ENCODE measurements at places on chromosomes 11 and 22.

DNA sequence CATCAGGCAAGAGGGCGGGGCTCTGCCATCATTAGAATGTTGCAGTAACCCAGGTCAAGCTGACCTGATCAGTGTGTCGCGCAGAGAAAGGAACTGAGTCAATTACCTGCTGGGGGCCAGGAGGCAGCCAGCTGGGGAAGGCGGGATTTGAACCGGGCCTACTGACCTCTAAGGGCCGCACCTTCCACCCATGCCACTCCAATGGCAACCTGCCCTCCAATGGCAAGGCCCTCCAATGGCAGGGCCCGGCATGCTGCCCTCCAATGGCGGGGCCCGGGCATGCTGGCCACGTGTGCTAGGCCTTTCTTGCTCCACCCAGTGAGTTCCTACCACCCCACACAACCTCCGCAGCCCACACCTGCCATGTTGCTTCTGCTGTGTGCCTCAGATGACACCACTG, 407.6 kb downstream of the CTTN start:
- no peak for DNase-seq

GRCh38 chr11:12005476-12005875, 3.0 kb downstream of the DKK3 start:
- peak; percentile 39 for DNase-seq

- DNase-seq = no peak
Measured at GRCh38 chr11:130183878-130184610, 24.5 kb downstream of the ST14 start.

DNA sequence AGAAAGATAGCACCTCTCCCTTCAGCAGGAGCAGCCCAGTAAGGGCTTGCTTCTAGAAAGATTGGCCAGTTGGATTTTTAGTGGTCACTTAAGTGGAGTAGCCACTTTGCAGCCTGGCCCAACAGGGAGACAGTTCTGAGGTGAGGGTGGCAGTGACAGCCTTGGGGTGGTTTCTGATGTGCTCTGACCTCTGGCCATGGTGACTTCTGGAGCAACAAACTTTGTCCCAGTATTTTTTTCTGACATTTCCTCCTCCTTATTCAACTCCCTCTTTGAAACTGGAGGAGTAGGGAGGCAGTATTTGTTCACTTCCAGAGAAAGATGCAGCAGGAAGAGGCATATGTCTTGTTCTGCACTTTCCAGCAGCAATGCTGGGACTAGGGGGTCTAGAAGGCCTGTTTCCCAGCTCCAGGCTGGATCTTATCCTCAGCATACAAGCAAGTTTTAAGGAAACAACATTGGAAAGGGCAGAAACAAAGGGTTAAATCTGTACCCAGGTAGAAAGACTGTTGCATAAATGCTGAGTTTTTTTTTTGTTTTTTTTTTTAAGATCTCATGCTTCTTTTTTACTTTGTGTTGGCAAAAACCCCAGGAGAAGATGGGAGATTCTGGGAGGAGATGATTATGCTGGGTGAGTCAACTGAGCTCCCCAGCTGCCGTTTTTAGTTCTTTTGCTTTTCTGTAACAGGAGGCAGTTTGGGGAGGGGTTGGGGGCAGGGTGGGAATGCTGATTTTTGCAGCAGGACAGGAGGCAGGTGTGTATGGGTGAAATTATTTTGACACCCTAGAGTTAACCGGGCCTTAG, 37.2 kb downstream of the RCOR2 start:
- no peak for DNase-seq

- DNase-seq = no peak
Measured at GRCh38 chr22:41574847-41575381, 14.1 kb downstream of the CSDC2 start.

DNA sequence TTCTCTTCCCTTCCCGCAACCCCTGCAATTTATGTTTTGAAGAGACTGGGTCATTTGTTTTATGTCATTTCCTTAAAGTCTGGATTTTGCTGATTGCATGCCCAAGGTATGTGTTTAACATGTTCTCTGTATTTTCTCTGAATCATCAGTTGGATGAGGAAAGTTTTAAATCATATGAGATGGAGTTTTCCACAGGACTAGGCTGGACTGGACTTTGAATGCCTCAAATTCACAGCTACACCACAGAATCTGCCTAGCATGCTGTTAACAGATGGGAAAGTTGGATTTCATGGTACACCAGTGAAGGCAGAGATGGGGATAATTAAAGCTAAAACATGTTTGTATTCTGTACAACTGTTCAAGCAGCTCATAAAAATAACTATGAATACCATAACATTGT, 62.6 kb downstream of the CWC15 start:
- DNase-seq = peak; percentile 72

- DNase-seq = no peak
Measured at GRCh38 chr22:33209930-33210784, 152.0 kb upstream of the SYN3 start.

DNA sequence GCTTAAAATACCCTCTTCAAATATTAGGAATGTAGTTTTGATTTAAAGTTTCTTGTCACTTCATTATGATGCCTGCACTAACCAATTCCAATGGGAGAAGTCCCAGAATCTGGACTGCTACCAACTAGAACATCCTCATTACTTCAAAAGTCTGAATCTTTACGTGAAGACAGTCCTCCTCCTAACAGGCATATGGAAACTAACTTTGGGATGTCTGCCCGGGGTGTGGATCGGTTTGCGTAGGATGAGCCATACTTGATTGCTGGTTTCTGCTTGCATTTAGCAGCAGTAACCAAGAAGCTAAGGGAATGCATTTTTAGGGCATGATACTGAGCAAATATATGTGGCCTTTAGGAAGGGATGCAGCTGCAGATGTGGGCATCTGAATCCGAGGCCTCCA, 177.1 kb downstream of the LRRC4C start:
- DNase-seq = no peak

- no peak for DNase-seq
Measured at GRCh38 chr22:23566705-23567475, 13.2 kb downstream of the IGLL1 start.

- no peak for DNase-seq
Measured at GRCh38 chr22:31378123-31378522, 21.3 kb upstream of the DRG1 start.

DNA sequence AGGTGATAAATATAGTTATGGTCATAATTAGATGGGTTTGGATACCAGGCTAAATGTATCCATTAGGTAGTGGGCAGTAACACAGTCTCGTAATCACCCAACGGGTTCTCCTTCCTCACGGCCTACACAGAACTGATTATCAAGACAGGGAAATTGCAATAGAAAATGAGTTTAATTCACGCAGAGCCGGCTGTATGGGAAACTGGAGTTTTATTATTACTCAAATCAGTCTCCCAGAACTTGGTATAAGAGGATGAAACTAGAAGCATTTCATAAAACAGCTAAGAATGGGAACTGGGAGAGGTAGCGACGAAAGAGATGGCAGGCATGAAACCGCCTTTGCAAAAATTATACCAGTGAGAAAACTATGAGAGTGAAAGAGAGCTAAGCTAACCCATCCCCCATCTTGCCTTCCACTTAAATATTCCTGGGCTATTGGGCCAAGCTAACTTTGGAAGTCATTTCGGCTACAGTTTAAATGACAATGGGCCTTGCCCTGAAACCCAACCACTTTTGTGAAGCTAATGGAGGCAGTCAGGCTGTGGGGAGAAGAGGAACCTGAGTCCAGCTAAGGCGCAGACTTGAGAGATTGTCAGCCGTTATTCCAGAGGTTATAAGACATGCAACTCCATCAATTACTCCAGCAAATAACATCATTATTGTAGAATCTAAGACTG, 29.6 kb downstream of the CTSC start:
- DNase-seq = no peak

DNA sequence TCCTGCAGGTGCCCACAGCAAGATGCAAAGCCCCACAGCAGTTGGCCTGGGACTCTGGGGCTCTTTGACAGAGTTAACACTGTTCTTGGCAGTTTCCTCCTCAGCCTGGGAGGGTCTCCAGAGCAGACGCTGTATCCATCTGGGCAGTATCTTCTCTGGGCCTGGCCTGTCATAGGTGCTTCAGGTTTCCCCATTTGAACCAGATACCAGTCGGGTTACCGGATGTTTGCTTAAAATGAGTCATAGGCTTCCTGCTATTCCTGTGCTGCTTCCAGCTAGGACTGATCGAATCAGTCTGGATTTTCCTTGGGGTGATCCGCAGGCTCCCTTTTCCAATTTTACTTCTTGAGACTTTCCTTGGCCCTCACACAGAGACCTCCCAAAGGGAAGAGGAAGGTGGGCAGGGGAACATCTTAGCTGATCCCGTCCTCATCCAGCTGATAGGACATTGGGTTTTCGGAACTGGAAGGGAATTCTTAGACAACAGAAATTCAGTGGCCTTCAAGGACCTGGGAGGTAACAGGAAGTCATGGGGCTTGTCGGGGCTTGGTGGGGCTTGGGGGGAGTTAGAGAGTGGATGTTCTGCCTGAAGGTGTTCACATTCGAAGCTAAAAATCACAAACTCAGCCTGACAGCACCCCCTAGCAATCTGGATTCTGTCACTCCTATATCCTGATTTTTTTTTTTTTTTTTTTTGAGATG, 2.4 kb upstream of the RANGAP1 start:
- DNase-seq = no peak

DNA sequence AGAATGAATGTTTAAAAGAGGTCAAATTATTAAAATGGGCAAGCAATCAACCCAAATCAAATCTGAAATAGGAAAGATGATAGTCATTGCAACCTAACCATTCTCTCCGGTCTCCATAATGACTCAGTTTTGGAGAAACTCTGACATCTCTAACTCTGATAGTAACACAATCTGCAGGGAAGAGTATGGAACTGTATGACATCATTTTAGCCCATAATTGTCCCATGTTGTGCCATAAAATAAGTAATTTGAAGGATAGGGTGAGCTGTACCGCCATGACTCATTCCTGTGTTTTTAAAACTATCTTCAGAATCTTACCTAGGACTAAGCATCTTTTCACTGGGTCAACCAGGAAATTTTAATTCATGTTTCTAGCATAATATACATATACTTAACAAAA, 350.8 kb downstream of the DLG2 start:
- no peak for DNase-seq

GRCh38 chr22:17087498-17088131, 2.8 kb downstream of the IL17RA start:
- DNase-seq = peak; percentile 60

GRCh38 chr11:130894322-130895025, 21.8 kb downstream of the SNX19 start:
- DNase-seq = no peak

DNA sequence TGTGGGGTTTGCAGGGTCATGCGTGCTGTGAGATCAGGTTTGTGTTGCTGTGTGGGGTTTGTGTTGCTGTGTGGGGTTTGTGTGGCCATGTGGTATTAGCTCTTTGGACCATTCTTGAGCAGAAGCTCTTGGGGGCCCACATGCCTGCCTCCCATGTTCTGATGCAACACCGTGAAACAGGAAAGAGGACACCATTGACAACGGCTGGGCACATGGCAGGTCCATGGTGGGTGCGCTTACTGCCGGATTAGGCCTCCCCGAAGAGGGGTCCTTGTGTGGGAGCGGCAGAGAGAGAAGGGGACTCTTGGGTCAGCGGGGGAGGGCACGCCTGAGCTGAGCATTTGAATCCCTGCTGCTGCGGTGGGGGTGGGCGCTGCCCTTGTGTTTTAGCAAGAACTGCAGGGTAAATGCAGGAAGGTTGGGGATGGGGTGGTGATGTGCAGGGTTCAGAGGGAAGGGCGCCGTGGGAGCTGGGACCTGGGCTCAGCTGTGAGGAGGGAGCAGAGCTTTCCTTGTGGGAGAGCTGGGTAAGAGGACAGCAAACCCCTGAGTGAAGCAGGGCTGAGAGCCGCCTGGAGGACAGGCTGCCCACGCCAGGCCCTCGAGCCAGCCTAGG, 361.5 kb downstream of the TBC1D22A start:
- DNase-seq = no peak

- DNase-seq = no peak
Measured at GRCh38 chr11:94060401-94060800, 39.2 kb downstream of the HEPHL1 start.

Data from skeletal muscle cell (primary cell).